Activated CD8-positive, alpha-beta T cell treated with anti-CD3 and anti-CD28 coated beads for 36 hours (primary cell): ENCODE measurements at places on chromosomes 12 and 14. TPM values are rescaled to one million over a fixed set of nuclear protein-coding genes. Genes with fewer than 3 reads are reported as not detected.

The BEST3 gene
- total RNA-seq, result not detected

The CLEC2A gene
- not detected for total RNA-seq

The IL22 gene
- not detected for total RNA-seq

The PPP1R1A gene
- total RNA-seq, result not detected

The RGS6 gene
- not detected for total RNA-seq

The COA8 gene
- total RNA-seq, result 45.6 TPM

The PLEKHG3 gene
- 2.7 TPM for total RNA-seq

The HAL gene
- total RNA-seq, result 0.25 TPM

The C3AR1 gene
- 1.4 TPM for total RNA-seq

The PPP1R36 gene
- total RNA-seq, result 0.29 TPM

The SUDS3 gene
- 19.8 TPM for total RNA-seq
